Stimulated activated CD4-positive, alpha-beta T cell treated with anti-CD3 and anti-CD28 coated beads, Interleukin-1b, Interleukin-23, amount 100 ng/mL, for 1 hour (primary cell): ENCODE measurements at places on chromosomes 7 and 10.

- no peak for DNase-seq
Observed at GRCh38 chr7:37446371-37446770, 2.3 kb downstream of the ELMO1 start.

DNA sequence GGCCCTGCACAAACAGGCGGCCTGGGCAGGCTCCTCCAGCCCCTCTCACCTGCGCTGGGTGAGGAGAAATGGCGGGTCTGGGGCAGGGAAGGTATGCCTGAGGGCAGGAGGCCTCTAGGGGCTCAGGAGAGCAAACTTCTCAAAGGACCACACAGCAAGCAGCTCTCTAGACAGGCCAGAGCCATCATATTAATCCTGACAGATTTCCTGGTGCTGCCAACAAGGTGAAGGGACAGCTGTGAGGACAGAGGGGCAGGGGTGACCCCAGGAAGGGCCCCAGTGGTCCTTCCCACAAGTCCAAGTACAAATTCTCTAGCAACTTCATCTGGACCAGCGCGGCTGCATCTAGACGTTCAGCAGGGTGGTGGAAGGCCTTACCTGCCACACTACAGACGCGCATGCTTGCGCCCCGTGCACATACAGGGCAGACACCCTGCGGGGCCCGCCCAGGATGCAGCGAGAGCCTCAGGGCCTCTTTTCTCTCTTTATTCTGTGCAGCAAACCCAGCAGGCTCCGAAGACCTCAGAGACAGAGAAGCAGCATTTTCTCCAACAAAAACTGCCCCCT lies 62.1 kb downstream of the ZRANB1 start:
- DNase-seq, result no peak

DNA sequence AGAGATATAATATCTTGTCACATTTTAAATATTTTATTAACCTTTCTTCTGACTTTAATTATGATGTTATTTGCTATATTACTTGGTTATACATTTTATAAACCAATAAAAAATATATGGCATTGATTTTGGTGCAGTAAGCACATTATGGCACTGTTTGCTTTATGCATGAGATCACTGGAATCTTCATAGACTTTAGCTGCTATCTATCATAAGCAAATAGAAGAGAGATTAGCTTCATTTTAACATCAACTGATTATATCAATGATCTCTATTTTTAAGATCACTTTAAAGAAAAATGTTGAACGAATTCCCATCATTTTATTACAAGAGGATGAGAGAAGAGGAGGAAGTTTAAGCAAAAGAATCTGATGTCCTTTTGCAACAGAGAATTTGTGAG lies 58.6 kb upstream of the CDK1 start:
- no peak for DNase-seq

- DNase-seq, result no peak
Observed at GRCh38 chr7:106065575-106066500, 46.3 kb downstream of the SYPL1 start.

- DNase-seq, result no peak
Observed at GRCh38 chr7:148084138-148084537, 506.4 kb upstream of the C7orf33 start.

DNA sequence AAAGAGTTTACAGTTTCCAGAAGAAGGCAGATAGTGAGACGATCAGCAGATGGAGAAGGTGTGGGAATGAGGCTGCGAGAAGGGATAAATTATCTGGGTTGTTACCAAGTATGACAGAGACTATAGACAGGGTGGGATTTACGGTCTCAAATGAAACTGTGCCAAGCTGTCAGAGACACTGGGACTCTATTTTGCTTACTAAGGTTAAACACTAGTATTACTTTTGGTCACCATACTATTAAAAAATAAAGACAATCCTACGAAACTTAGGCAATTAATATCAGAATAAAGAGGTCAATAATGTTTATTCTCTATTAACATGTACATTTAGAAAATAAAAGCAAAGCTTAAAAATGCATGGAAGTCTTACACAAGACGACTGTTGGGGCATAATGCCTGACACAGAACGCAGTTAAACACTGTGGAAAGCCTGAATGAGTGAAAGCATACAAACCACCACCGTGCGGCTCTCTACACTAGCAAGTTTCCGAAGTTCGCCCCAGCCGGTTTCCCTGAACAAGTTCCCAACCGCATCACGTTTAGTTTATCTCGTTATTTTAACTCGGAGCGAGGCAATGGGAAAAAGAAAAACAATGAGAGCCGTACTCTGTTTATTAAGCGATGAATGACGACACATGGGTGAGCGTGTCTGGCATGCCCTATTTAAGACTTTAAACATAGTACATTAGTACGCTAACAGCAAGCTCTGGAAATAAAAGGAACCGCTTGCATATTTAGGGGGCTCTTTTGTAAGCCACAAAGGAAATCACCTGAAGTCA lies 909 bp upstream of the CC2D2B start:
- DNase-seq, result no peak

DNA sequence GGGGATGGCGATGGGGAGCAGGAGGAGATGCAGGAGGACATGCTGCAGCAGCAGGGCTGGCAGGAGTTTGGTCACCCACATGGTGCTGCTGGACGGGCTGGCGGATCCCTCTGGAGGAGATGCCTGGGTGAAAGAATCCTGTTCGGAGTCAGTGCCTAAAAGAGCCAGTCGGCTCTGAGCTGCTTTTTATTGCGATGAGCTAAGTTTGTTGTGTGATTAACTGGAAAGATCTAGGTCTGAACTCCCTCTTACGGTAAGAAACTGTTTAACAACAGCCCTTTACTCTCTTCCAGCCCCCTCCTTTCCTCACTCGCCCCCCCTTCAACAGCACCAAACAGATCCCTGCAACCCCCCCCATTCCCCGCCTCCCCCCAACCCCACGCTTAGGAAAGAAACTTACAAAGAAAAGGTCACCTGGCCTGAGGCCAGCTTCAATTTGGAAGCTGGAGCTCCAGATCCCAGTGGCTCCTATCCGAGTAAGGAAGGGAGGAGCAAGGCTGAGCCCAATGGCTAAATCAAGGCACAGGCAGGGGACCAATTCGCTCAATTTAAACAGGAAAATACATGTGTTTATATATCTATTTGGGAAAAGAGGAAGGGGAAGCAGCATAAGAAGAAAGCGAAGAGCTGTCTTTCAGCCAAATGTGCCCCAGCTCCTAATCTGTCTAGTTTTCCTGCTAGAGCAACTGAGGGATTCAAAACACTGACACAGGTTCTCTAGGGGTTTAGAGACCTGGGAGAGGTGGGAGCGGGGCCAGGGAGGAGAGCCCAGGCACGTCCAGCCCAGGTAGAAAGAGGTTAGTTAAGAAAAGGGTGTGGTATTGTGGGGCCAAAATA lies at the start of gene HGF:
HGF (minus strand) TSS at position 157 of the 837 bp plus-strand sequence; CDS start at position 81, 76 bp downstream.
- no peak for DNase-seq

GRCh38 chr7:98541101-98541500 lies 76.0 kb upstream of the NPTX2 start:
- no peak for DNase-seq

- DNase-seq, result no peak
Observed at GRCh38 chr7:33959676-33960075, 54.3 kb downstream of the BMPER start.

DNA sequence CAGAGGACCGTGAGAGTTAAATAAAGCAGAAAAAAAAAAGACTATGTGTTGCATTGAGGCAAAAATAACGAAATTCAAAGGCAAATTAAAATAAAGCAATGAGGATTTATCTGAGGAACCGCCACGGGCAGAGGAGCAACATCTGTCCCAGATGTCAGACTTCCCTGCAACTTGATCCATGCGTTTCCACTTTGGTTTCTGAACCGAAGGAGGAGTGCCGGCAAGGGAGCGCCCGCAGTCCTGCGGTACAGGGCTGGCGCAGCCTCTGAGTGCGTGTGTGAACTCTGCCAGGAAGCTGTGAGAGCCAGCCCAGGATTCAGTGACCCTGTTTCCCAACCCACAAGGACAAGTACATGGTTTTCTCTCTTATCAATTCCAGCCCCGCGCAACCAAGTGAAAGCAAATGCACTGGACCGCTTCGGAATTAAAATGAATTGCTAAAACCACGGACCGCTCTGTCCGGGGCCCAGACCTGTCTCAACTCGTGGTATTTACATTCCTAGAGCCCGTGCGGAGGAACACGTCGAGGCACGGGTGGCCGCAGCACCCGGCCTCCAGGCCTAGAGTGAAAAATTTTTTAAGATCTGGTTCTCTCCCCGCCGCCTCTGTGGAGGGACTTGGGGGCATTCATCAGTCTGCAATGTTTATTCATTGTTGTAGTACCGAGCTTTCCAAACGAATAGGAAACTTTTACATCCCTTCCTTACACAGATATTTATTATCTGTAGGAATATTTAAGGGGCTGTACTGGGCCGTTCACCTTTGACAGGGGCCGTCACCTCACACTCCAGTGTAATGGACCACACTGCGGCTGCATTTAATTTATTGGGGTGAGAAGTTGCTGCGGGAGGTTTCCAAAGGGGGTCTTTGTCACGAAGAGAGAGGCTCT lies 291.5 kb upstream of the NFE2L3 start:
- DNase-seq, result no peak

DNA sequence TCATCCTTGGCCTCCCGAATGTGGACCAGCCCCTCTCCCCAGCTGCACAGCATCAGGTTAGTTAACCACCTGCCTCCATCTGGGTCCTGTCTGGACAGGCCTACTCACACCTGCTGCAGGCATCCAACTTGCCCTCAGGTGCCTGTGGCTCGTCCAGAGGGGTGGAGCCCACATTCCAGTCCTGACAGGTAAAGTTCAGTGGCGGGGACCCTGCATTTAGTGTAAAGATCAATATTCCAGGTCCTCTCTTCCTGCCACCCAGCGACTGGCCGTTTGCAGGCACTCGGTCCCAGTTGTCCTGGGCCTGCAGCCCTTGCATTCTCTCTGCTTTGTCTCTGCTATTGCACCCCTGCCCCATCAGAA lies 15.0 kb downstream of the HTRA1 start:
- no peak for DNase-seq
